ENCODE measurements at places on chromosomes 11 and 22. TPM values are rescaled to one million over a fixed set of nuclear protein-coding genes. Genes with fewer than 3 reads are reported as not detected.

DNA sequence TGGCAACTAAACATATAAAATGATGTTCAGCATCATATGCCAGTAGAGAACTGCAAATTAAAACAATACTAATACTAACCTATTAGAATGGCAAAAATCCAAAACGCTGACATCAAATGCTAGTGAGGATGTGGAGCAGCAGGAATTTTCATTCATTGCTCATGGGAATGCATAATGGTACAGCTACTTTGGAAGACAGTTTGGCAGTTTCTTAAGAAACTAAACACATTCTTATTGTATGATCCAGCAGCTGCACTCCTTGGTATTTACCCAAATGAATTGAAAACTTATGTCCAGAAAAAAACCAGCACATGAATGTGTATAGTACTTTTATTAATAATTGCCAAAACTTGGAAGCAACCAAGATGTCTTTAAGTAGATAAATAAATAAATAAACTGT, 258.0 kb downstream of the TENM4 start:
- DNase-seq, result no peak

GRCh38 chr11:102139081-102139498, 28.8 kb downstream of the YAP1 start:
- DNase-seq, result no peak

- peak; percentile 86 for DNase-seq
Observed at GRCh38 chr11:67584205-67584880, 731 bp downstream of the GSTP1 start.

- no peak for DNase-seq
Observed at GRCh38 chr22:48835857-48836672, 991.6 kb downstream of the BRD1 start.

- no peak for DNase-seq
Observed at GRCh38 chr11:28105869-28106268, 2.1 kb downstream of the KIF18A start.

- DNase-seq, result no peak
Observed at GRCh38 chr22:47139790-47140119, 377.3 kb downstream of the TBC1D22A start.

Gene PLEKHB1
- total RNA-seq, result 13.7 TPM

DNA sequence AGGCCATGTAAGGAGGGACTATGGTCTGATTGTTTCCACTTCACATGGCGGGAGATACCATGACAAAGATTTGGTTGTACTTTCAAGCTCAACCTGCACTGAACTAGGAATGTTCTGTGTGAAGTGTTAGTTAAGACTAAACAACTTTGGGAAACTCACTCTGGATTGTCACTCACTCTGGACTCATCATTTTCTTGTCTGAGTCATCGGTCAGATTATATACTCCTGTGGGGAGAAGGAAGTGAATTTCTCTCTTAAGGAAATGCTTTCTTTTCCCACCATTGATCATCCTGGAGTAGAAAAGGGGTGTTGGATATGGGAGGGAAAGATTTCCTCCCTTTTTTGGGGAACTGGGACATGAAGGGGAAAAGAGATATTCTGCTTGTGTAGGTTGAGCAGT, 26.9 kb upstream of the CAT start:
- no peak for DNase-seq

DNA sequence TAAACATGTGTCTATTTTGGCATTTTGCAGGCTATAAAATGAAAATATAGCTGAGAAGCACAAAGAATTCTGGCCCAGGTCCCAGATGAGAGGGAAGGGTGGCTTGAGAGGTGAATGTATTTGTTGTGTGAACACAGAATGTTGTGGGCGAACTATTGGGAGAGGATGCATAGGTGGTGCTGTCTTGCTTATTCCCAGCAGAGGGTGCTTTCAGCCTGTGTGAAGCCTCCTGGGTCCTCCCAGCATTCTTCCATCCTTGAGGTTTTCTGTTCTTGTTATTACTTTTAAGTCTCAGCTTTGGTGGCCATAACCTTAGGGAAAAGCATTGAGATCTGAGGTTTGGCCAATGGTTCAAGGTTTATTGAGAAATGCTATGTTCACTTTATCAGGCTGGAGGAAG, 108.7 kb upstream of the SNX19 start:
- no peak for DNase-seq

DNA sequence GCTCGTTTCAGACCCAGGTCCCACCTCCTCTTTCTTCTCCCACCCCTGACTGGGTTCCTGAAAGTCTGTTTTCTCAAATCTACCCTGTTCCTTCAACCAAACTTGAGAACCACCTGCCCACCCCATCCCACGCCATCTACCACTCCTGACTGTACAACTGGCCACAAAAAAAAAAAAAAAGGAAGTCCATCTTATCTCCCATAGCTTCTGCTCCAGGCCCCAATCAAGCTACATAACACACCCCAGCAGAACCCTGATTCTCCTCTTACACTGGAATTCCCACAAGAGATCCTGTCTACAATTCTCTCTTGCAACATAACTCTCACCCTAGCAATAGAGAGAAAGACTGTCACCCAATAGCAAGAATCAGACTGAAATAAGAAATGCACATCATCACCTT, 39.2 kb upstream of the CHST1 start:
- no peak for DNase-seq

DNA sequence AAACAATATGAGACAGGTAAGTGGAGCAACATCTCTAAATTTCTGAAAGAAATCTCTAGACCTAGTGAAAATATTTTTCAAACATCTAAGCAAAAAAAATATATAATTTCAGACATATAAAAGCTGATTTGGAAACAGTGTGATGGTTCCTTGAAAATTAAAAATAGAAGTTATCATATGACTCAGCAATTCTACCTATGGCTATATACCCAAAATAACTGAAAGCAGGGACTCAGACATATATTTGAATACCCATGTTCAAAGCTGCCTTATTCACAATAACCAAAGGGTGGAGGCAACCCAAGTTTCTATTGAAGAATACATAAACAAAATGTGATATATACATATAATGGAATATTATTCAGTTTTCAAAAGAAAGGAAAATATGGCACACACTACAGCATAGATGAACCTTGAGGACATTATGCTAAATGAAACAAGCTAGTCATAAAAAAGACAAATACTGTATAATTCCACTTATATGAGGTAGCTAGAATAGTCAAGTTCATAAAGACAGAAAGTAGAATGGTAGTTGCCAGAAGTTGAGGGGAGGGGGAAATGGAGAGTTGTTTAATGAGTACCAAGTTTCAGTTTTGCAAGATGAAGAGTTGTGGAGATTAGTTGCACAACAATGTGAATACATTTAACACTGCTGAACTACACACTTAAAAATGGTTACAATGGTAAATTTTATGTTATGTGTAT, 300.4 kb downstream of the TTC28 start:
- no peak for DNase-seq

GRCh38 chr22:29701155-29701999, 18.4 kb upstream of the CABP7 start:
- DNase-seq, result no peak

DNA sequence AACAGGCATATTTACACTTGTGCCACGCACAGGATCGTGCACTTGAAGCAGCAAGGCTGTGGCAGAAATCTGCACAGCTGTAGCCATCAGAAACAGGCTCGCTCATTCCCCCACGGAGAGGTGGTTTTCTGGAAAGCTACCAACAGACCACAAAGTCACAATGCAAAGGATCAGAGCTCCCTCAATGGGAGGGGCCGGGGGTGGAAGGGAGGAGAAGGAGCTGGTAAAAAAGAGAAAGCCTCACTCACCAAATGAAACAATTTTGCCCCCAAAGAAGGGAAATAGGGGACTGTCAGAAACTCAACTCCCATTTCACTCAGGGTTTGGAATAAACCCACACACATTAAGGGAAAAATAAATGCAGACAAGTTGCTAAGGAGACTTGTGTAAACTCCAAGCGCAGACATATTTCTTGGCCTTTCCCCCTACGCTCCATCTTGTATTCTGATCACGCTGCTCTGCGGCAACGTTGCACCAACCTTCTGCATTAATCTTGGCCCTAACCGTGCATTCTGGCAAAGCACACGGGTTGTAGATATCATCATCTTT, 43.2 kb upstream of the BLID start:
- DNase-seq, result peak; percentile 39

DNA sequence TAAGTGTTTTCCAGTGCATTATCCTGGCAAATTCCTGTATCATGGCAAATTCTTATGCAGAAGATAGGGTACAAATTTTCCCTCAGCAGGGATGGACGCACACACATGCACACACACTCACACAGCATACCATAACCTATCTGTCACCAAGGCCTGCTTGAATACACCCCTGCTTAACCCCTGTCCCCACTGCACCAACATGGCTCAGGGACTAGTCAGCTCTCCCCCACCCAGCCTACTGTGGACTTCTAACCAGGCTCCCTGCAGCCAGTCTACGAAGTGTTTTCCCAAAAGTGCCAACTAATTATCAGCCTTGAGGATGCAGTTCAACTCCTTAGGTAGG, 63.1 kb downstream of the RAB30 start:
- DNase-seq, result no peak

DNA sequence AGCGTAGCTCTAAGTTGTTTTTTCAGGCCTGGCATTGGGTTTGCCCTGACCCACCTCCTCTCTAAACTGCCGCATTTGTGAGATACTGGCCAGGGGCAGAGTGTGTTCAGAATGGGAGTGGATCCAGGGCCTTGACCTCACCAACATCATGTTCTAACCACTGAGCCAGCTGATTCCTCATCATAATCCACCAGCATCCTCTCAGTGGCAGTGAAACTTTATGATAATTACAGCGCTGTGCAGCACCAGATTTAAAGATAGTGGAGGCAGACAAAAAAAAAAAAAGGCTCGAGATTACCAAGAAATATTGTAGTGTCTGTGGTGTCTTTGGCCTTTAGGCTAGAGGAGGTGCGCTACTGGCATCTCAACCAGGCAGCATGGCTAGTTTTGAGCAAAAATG, 53.0 kb downstream of the KREMEN1 start:
- DNase-seq, result no peak

Gene GRK3
- total RNA-seq, result 3.7 TPM

GRCh38 chr11:119644502-119644901, 84.5 kb downstream of the NECTIN1 start:
- DNase-seq, result no peak

Gene CRACR2B
- total RNA-seq, result 18.9 TPM

DNA sequence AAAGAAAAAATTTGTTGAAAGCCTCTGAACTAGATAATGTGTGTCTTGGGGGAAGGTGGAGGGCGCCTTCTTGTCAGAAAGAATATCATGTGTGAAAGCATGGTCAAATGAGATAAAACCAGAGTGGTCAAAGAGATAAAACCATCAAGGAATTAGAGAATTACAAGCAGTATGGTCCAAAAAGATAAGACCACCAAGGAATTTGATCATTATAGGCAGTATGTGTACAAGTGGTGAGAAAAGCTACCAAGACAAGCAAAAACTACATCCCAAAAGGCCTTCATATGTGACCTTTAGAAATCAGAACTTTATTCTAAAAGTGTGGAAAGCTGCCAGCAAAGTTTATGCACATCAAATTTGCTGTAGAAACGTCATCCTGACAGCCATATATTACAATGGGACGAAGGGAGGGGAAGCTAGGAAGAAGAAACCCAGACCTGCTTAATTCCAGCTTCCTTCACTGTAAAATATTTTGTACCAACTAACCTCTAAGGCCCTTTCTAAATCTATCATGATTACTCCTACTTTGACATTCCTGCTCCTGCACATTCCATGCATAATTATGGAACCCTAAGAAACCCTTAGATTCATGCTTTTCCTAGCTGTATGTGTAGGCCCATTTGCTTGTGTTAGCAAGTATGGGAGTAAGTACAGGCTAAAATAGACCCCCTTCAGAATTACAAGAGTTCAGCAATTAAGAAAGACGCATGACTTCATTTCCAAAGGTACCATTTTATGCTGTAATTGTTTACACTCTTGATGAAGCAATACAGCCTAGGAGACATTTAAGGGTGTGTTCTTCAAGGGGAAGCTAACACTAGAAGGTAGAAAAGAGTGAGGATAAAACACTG, 51.6 kb downstream of the LGR4 start:
- DNase-seq, result no peak

Gene FAM180B
- not detected for total RNA-seq

Gene CSNK1E
- total RNA-seq, result 65.7 TPM

- no peak for DNase-seq
Observed at GRCh38 chr11:35066783-35067423, 72.1 kb upstream of the CD44 start.

DNA sequence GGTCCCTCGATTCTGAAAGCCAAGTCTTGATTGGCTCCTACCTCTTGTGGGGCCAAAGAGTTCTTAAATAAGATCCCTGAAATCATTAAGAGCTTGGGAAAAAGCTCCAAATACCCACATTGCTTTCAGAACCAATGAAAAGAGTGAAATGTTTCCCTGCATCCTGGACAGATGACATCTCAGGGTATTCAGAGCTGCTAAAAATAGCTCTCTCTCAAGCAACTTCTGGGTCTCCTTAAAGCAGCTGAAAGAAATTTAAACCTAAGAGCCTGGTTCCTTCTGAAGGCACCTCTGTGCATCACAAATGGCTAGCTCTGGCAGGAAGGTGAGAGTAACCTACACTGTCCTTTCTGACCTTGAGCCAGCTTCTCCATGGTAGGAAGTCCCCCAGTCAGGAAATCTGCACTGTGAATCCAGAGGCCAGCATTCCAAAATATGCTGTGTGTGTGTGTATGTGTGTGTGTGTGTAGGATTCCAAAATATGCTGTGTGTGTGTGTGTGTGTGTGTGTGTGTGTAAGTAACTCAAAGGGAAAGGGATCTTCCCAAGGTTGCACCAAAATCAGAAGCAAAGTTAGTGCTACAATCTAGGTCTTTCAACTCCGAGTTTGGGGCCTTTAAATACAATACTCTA, 50.1 kb downstream of the RELT start:
- no peak for DNase-seq

DNA sequence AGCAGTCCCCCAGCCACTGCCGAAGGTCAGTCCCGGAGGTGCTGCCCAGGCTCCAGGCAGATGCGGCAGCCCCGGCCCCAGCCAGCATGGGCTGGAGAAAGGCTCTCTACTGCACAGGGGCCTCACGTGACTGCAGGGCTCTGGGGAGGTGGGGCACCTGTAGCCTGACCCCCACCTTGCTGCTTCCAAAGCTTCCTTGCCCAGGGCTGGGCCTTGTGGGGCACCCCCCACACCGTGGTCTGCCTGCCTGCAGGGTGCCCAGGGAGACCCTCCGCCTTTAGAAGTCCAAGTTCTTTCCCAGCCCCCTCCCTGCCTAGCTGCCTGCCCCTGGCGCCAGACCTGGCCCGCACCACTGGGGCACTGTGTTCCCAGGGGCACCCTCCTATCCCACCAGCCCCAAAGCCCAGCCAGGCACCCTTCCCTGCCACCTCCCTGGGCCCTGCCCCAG, 28.4 kb upstream of the TXNRD2 start:
- DNase-seq, result no peak

Gene APOL1
- 16.8 TPM for total RNA-seq

GRCh38 chr22:25370322-25370721, 150.9 kb downstream of the CRYBB2 start:
- DNase-seq, result no peak

GRCh38 chr11:109236188-109236587, 185.8 kb upstream of the C11orf87 start:
- no peak for DNase-seq

DNA sequence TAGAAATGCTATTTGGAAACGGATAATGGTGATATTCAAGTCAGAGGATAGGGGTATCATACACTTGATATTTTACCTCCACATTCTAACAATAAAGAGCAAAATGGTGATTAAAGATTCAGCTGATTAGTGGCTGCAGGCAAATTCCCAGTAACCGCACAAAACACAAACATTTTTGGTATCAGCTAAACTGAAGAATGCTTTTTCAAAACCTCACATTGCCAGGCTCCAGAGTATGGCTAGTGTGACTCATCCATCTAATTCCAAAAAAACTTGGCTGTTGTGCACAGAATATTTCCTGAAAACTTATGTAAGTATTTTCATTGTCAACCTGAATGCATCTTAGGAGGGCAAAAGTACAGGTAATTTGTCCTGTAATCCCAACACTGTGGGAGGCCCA, 10.9 kb downstream of the SRPRA start:
- DNase-seq, result no peak

Gene SLC15A3
- 19.1 TPM for total RNA-seq

Gene PIH1D2
- total RNA-seq, result 1.3 TPM

Gene OR2AG1
- not detected for total RNA-seq

All from Right ventricle myocardium superior (tissue), 1 donor.